ENCODE measurements at places on chromosomes 7 and 10.

DNA sequence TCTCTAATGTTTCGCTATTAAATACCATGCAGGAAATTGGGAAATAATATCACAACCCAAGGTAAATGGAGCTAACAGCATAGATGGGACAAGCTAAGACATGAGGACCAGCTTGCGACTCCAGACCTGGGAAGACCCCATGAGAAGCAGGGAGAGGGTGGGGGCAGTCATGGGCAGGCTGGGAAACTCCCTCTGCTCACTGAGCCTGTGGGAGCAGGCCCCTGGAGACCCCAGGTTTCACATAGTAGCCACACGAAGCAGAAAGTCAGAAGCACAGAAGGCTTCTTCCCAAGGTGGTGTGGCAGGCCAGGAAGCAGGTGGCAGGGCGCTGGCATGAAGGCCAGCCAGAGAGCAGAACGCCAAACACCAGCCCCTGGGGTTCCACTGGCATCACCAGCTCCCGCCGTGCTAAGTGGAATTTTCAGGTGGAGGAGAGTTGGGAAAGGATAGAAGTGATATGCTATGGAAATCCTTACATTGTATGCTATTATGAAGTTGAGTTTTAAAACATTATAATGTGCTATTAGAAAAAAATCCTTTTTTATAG, 99.9 kb upstream of the RNF32 start:
- DNase-seq = no peak

- no peak for DNase-seq
Observed at GRCh38 chr7:116922545-116922944, 30.8 kb upstream of the ST7 start.

DNA sequence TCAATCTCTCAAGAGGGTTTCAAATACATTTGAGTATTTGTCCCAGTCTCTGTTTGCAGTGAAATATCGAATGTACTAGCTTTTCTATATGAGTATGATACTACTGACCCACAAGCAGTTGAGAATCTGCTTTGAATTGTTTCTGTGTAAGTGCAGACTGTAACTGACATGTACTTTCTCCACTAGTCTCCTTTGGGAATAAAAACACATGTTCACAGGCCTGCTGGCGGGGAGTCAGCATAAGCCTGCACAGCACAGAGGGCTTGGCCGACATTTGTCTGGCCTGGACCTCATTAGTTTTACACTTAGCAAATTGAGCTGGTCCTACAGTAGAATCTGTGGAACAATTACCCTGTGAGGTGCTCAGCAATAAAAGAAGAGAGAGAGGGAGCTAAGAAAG, 72.6 kb downstream of the ITGB8 start:
- DNase-seq = no peak

DNA sequence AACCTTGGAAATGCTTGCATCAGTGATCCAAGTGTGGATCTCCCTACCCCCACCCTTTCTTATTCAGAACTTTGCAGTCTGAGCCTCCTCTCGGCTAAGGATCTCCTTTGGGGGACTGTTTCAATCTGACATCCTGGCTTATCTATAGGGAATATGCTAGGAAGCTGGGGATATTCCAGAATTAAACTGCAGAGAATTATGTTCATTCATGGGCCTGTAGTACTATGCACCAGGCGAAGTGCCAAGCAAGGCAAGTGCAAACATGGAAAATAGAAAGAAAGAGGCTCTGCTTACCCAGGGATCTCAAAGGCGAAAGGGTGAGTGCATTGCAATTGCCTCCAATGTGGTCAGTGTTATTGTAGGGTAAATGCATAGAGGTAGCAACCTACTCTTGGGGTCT, 96.5 kb downstream of the CACNB2 start:
- DNase-seq = no peak

GRCh38 chr10:132735341-132735775, 50.6 kb downstream of the NKX6-2 start:
- DNase-seq = no peak

DNA sequence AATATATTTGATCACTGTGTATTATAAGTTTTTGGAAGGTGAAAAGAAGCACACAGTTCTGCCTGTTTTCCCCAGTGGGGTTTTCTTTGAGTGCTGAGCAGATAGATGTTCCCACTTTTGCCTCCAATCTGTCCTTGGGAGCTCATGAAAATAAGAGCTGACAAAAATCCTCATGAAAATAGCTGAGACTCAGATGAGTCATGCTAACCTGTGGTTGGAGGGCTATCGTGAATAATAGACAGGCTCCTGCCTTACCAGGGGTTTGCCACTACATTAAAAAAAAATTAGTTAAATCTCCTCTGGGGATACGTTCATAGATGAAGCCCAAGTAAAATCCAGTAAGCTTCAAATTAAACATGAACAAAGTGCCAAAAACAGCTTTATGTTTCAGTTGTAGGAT, 10.9 kb upstream of the AOAH start:
- no peak for DNase-seq

DNA sequence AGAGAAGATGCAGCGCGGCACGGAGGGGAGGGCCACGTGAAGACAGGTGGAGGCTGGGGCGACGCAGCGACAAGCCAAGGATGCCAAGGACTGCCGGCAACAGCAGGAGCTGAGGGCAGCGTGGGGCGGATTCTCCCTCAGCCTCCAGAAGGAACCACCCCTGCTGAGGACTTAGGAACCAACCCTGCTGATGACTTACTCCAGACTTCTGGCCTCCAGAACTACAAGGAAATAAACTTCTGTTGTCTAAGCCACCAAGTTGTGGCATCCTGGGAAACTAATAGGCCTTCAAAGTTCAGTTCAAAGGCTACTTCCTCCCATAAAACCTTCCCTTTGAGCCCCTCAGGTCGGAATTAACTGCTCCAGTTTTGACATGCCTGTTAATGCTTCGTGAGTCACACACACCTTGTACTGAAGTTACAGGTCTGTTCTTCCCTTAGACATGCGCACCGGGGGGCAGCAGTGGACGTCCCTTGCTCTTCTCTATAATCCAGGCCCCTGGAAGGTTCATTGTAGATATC, 88.4 kb upstream of the RHEB start:
- DNase-seq = no peak

- no peak for DNase-seq
Observed at GRCh38 chr7:56174875-56175760, 58.9 kb upstream of the NUPR2 start.

GRCh38 chr10:42982891-42983506, 93.9 kb upstream of the RET start:
- DNase-seq = no peak

- DNase-seq = no peak
Observed at GRCh38 chr10:69069090-69070042, 18.5 kb upstream of the SRGN start.

DNA sequence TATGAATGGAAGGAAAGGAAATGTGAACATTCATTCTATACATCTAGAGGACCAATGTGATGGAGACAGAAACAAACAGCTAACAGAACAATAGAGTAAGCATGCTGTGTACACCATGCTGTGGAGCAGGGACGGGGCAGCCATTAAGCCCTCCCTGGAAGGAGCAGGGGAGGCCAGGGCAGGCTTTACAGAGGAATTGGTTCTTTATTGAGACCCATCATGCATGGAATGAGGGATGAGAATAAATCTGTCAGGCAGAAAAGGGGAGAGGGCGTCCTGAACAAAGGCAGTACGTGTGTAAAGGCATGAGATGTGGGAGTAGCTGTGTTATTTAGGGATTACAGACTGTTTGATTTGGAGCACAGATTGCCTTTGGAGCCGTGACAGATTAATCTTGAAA, 35.2 kb downstream of the STK17A start:
- no peak for DNase-seq

DNA sequence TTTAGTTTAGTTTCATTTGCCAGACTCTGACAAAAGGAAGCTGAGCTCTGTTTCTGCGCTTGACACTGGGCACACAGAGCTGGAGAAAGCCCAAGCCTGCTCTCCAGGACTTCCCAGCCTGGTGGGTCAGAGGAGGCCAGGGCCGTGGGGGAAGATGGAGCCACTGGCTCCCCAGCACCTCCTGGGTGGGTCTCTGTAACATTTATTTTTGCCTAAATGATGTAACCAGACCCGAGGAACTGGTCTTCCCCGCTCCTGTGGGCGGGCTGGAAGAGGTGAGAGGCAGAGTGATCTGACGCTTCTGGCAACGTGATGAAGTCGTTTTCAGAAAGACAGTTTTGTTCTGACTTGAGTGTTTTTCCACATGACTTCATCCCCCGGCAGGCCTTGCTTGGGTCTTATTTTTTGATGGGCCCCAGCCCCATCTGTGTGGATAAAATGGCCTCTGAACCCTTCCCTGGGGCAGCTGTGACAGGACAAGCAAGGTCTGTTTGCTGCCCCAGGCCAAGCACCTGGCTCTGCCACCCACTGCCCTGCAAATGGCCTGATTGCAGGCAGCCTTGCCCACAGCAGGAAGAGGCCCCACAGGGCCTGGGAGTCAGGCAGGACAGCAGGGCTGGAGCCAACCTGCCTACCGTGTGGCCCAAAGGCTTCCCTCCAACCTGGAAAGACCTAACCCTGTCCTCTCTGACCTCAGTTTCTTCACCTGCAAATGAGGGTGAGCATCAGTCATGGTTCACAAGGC, 304.9 kb upstream of the ZMIZ1 start:
- DNase-seq = no peak

DNA sequence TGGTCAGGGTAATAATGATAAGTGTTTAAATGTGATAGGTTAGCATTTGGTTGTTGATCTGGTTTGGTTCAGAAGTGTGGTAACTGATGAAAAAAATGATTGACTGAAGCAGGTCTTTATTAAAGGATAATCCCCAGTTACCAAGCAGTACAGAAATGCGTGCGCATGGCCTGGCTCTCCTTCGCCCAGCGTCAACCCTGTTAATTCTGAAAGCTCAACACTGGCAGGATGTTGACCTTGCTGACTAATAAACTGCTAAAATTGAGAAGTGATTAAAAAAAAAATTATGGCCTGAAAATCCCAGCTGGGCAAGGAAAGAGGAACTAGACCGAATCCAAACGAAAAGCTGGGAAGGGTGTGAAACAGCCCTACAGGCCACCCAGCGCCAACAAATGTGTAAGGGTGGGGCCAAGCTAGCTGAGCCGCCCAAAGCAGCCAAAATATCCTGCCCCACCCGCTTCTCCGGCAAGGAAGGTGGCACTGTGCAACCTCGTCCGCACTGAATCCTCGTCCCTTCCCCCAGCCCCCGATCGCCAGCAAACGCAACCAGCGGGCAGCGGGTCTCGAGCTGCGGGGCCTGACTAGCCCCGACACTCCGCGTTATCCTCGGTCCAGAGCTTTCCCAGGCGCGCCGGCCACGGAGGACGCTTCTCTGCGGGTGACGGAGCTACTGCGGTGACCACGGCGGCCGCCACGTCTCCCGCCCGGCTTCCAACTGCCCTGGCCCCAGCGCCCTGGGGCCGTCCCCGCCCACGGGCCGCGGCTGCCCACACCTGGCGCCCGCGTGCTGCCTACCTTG, 561 bp downstream of the SHTN1 start:
- peak; percentile 47 for DNase-seq

GRCh38 chr7:116239020-116239419, 28.7 kb downstream of the TES start:
- no peak for DNase-seq

GRCh38 chr10:61683319-61683718, 20.6 kb downstream of the CABCOCO1 start:
- DNase-seq = no peak

DNA sequence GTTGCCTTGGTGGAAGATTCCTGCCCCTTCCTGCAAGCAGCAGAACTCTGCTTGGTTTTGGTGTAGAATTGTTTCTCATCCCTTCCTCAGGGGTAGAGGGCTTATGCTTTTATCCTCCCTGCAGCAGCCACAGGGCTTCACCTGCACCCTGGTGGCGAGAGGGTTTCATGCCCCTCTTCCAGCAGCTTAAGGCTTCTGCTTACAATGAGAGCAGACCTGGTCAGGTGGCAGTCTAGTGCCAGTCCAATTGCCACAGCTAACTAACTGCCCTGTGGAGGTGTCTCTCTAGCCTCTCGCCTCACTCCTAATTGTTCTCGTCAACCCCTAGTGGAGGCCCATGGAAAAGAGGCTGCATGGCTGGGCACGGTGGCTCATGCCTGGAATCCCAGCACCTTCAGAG, 19.3 kb downstream of the ACBD7 start:
- DNase-seq = no peak

- DNase-seq = no peak
Observed at GRCh38 chr7:141027043-141027442, 12.3 kb upstream of the MRPS33 start.

- no peak for DNase-seq
Observed at GRCh38 chr7:44621034-44621749, 14.8 kb downstream of the OGDH start.

DNA sequence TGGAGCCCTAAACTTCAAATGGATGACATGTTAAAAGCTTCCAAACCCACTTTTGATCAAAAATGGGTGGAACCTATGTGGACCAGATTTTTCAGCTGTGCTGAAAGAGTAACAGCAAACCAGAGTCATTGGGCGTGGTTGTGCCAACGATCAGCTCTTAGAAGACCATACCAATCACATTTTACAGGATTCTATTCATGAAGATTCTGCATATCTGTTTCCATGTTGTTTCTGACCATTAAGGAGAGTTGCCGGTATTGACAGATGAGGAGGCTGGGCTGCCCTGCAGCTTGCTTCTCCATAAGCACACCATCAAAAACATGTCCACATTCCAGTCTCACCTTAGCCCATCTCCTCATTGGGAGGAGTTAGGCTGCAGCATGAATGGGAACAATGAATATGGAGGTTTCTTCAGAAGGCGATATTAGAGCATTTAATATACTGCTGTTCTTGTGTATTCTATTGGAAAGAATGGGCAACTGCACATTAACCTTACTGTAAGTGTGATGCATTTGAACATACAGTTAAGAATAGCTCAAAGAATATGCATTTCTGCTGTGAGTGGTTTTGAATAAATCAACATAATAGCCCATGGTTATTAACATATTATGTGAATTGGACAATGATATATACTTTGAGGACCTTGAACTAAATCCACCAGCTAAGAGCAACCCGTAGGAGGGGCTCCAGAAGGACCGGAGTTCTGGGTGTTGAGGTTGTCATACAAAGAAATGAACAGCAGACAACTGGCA, 116.7 kb downstream of the TCF7L2 start:
- no peak for DNase-seq

- no peak for DNase-seq
Observed at GRCh38 chr7:43522406-43523156, 60.3 kb upstream of the STK17A start.

- no peak for DNase-seq
Observed at GRCh38 chr10:24814568-24815313, 91.1 kb upstream of the ARHGAP21 start.

- no peak for DNase-seq
Observed at GRCh38 chr10:120828763-120829319, 22.3 kb upstream of the WDR11 start.

DNA sequence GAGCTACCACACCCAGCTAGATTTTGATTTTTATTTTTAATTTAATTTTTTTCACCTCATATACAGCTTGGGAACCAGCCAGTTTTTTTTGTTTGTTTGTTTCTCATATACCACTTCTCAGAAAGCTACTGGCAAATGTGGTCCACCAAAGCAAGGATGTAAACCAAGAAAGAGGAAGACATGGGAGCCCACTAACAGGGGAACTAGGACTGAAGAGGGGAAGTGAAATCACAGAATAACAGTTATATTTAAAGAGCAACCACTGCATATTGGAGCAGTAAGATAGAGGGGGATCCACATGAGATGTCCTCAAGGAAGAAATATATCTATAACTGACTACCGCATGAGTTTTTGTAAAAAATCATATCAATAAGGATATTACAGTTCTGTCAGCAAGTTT, 10.5 kb downstream of the CPVL start:
- DNase-seq = no peak
